Motor neuron (in vitro differentiated cells): ENCODE measurements at places on chromosomes 6 and 20. TPM values are rescaled to one million over a fixed set of nuclear protein-coding genes. Genes with fewer than 3 reads are reported as not detected.

Gene MOCS3
- 7.0 TPM in 2 replicates for total RNA-seq

Gene KCNQ2
- total RNA-seq, result 84.4 and 89.2 TPM in 2 replicates

Gene TULP1
- 0.43 TPM in 1 of 2 replicates, not detected in the other for total RNA-seq

Gene WFDC12
- not detected in 2 replicates for total RNA-seq

Gene HCRTR2
- total RNA-seq, result 6.4 and 7.1 TPM in 2 replicates

Gene CST1
- not detected in 2 replicates for total RNA-seq

Gene SLC22A23
- total RNA-seq, result 14.6 and 15.9 TPM in 2 replicates

Gene FAM209B
- total RNA-seq, result not detected in 2 replicates

Gene PAX1
- total RNA-seq, result 0.08 and 0.09 TPM in 2 replicates

Gene SOBP
- 42.5 and 43.9 TPM in 2 replicates for total RNA-seq

Gene SMLR1
- total RNA-seq, result 0.34 and 0.52 TPM in 2 replicates

Gene FAM217A
- 0.09 and 0.13 TPM in 2 replicates for total RNA-seq

Gene MYH7B
- total RNA-seq, result 2.1 and 3.4 TPM in 2 replicates

Gene RAET1L
- not detected in 2 replicates for total RNA-seq

Gene SRXN1
- 25.8 and 29.4 TPM in 2 replicates for total RNA-seq

Gene TP53TG5
- total RNA-seq, result 1.8 and 2.6 TPM in 2 replicates

Gene MBOAT1
- 1.1 and 3.0 TPM in 2 replicates for total RNA-seq

Gene C6orf118
- total RNA-seq, result 0.27 TPM in 1 of 2 replicates, not detected in the other

Gene AVP
- not detected in 2 replicates for total RNA-seq

Gene OGFRL1
- 7.1 and 7.7 TPM in 2 replicates for total RNA-seq

Gene NKAIN4
- total RNA-seq, result 0.87 TPM in 1 of 2 replicates, not detected in the other

Gene TFB1M
- total RNA-seq, result 14.9 and 16.8 TPM in 2 replicates

Gene ARMH2
- not detected in 2 replicates for total RNA-seq

Gene DNMT3B
- 1.4 and 2.1 TPM in 2 replicates for total RNA-seq

Gene TFAP2A
- total RNA-seq, result 6.3 and 7.9 TPM in 2 replicates

Gene GTSF1L
- 0.44 and 0.52 TPM in 2 replicates for total RNA-seq

Gene MAK
- 1.5 TPM in 2 replicates for total RNA-seq

Gene ZFP64
- 14.3 TPM in 2 replicates for total RNA-seq
